NCI-H226 (cell line): ENCODE measurements at places on chromosomes 2 and 18.
A peak's percentile ranks its signal among the peaks of the same experiment; 100 is the strongest.

GRCh38 chr2:72840066-72840465 lies 14.2 kb upstream of the EXOC6B start:
- no peak for DNase-seq

DNA sequence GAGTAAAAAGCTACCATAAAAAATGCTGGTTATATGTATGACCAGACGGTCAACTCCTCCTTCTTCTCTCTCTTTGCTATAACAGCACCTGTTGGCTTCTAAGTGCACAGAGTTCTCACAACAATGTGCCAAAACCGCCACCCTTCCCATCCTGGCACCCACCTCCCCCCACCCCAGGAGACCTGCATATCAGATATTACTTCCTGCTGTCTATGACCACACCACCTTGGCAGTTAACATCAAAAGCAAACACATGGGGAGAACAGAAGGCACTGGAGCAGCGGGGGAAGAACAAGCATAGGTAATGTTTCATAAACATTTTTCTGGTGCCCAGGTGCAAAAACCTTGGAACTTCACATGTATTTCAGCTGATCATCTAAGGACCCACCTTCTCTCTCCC lies 15.5 kb downstream of the SPRED2 start:
- no peak for DNase-seq

GRCh38 chr2:45433363-45433762 lies 177.7 kb downstream of the SRBD1 start:
- DNase-seq: no peak

- DNase-seq: peak; percentile 54
Observed at GRCh38 chr2:667332-667999, 9.7 kb downstream of the TMEM18 start.

DNA sequence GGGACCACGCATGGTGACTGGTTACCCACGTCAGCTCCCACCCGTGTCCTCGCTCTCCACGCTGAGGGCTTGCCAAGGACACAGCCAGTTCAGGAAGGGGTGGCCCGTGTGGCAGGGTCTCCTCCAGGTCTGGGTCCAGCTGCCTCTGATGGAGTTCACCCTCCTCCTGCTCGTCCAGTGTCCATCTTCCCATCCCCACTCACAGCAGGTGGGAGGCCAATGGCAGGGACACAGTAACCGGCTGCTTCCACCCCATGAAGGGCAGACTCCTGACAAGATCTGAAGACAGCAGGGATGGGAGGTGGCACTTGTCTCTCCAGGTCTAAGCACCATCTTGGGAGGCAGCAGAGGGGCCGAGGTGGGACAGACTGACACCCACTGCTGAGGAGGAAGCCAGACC lies 106.4 kb downstream of the NDUFA10 start:
- DNase-seq: no peak

DNA sequence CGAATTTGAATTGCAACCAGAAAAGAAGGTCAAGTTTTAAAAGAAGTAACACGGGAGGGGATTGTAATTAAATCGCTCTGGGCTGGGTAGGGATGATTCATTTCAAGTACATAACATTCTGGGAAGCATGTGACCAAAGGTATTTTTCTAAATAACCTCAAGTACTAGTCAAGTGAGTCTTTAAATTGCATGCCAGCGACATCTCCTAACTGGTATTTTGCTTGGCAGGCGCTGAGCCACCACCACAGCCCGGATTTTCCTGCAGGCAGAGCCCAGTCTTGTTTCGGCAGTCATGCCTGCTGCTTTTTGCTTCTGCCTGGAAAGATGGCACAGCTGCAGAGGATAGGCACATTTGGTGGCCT lies 33.7 kb upstream of the NPAS2 start:
- peak; percentile 86 for DNase-seq

GRCh38 chr2:112768432-112768831 lies 4.0 kb upstream of the CKAP2L start:
- DNase-seq: no peak

- DNase-seq: no peak
Observed at GRCh38 chr2:65396348-65397026, 35.9 kb downstream of the SPRED2 start.

GRCh38 chr18:49613641-49614151 lies 51.8 kb downstream of the LIPG start:
- no peak for DNase-seq

DNA sequence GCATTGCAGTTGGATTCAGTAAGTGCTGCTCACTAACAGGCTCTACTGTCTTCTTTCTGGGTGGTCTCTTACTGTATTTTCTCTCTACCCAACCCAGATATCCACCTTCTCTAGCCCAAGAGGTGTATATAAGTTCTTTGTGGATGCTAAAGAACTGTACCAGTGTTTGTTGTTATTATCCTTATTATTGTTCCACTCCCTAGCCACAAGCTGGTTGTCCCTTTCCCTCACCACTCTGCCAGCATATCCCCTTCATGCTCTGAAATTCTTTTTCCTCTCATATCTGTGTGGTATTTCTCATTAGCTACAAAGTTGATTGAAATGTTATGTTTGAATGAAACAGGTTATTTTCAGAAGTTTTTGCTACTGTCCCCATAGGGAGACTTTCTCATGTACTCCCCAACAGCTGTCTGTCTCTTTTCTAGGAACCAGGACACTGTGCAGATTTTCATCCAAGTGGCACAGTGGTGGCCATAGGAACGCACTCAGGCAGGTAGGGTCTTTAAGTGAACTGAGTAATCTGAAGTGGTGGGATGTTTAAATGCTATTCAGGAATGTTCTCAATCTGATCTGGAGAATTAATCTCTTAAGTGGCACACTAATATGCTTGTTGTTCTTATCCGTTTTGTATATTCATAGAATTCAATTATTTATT lies 56.8 kb downstream of the COX7A2L start:
- no peak for DNase-seq

- no peak for DNase-seq
Observed at GRCh38 chr18:63290166-63290820, 29.3 kb downstream of the BCL2 start.

- DNase-seq: no peak
Observed at GRCh38 chr18:50629148-50629631, 69.3 kb downstream of the MAPK4 start.

- no peak for DNase-seq
Observed at GRCh38 chr2:9085353-9085752, 81.9 kb upstream of the MBOAT2 start.

GRCh38 chr18:33814546-33814945 lies 236.5 kb downstream of the ASXL3 start:
- DNase-seq: no peak

DNA sequence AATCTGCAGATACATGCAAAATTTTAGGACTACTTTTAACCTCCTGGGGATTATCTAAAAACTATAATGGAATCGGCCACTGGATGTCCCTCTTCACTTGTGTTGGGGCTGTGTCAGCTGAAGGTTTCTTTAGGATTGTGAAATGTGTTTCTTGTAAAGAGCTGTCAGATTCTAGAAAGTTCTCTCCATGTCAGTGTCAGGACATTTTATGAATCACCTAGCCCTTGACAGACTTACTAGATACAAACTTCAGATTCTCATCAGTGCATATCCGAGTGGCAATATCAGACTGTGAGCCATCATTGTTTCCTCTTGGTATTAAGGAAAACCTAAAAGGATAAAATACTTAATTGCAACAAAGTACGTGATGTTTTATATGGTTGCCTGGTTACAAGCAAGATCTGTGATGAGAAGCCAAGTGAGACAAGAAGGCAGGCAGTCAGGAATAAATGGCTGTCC lies 107.3 kb downstream of the CPS1 start:
- DNase-seq: peak; percentile 17

DNA sequence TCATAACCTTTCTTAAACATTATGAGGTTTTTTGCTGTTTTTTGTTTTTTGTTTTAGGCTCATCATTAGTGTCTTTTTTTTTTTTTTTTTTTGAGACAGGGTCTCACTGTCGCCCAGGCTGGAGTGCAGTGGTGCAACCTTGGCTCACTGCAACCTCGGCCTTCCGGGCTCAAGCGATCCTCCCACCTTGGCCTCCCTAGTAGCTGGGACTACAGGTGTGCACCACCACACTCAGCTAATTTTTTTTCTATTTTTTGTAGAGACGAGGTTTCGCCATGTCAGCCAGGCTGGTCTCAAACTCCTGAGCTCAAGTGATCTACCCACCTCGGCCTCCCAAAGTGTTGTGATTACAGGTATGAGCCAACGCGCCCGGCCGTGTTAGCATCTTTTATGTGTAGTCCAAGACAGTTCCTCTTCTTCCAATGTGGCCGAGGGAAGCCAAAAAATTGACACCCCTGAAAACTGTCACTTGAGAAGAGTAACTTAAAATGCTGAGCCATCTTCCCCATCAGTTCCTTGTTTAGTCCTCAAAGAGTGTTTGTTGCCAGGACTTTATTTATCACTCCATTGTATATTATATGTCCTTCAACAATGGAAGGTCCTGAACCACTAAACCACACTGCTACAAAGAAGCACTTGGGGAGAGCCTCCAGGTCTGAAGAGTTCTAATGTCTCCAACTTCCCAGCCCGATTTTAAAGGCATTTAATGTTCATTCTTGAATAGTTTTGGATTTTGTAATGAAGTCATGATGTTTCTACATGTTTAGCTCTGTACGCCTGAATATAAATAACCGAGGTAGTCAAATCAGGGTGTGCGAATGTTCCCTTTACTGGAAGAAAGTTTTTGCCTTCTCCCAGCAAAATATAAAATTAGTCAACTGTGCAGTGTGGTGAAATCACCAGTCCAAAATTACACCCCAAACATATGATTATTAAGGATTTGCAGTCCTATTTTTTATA lies 26.4 kb downstream of the ZNF516 start:
- DNase-seq: no peak

DNA sequence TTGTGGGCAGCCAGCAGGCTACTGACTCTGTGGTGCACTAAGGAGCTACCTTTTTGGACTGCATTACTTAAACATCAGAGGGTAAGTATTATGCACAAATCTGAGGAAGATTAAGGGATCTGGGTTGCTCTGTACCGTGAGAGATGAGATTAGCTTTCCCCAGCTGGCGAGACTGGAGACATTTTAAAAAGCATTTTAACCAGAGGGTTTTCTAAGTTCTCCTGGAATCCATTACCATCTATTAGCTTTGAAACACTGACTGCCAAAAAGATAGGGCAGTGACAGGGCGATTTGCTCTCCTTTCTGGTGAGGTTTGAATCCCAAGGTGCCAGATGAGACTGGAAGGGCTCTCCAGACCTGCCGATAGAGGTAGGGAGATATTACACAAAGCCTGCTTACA lies 63.2 kb downstream of the LYPD6 start:
- no peak for DNase-seq

- peak; percentile 77 for DNase-seq
Observed at GRCh38 chr18:7157760-7158159, 40.2 kb upstream of the LAMA1 start.

DNA sequence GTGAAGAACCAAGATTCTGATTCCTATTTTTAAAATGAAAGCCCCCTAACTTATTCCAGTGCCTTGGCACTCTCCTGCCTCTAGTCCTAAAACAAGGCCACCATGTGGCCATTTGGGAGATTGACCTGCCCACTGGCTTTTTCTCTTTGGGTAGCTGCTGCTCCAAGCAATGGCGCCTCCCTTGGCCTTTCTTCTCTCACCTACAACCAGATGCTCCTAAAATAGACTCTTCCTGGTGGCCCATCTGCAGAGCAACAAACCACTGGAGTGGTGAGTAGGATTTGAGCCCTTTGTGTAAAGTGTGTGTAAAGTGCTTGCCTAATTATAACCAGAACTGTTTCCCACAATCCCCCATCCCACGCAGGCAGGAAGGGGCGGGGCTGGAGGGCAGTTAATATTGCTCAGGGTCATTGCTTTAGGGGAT lies 114.2 kb downstream of the FHOD3 start:
- DNase-seq: peak; percentile 11

DNA sequence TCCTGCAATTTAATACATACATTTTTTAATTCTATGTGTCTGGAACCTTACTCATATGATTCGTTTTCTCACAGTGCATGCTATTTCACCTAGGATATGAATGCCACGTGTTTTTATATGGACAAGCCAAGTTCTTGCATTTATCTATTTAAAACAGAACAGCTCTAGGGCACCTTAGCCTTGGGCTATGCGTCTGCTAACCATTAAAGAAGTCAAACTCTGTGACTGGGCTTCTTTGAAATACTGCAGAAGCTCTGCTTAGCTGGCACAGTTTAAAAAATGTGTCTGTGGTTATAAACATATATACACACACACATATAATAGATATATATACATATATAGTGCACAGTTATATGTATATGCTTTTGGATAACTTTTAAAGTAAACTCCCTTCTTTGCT lies 890.8 kb upstream of the KLHL29 start:
- DNase-seq: no peak

- DNase-seq: no peak
Observed at GRCh38 chr18:35603008-35603407, 21.5 kb downstream of the GALNT1 start.

DNA sequence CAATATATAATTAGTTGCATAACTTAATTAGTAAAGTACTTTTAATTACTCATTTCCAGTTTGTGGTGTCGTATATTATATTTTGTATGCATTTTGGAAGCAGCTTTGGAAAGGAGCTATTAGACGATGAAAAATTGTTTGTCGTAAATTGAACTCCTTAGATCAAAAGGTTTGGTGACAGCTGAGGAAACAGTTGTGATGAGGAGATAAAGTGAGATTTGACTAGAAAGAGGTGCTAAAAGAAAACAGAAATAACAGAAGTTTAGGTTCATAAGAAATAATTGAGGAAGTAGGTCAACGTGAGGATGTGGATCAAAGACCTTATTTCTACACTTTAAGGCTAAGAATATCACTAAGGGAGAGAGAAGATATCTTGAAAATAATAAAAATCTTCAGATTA lies 141.9 kb upstream of the NETO1 start:
- DNase-seq: no peak

- DNase-seq: no peak
Observed at GRCh38 chr18:46352520-46353250, 248.5 kb downstream of the HAUS1 start.

DNA sequence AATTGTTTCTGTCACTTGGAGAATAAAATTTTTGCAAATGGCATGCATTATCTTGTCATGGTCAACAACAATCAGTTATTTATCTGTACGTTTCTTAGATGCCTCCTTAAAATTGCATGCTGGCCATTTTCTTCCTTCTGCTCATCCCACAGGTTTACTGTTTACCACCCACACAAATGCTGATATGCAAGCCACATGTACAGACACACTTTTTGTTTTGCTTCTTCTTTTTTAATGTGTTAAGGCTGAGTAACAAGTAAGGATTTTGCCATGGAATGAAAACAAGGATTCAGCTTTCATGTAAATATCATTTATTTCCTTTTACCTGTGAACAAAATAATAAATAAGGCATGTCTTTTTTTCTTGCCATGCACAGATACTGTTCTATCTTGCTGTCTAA lies 1077.1 kb upstream of the ZEB2 start:
- DNase-seq: no peak

DNA sequence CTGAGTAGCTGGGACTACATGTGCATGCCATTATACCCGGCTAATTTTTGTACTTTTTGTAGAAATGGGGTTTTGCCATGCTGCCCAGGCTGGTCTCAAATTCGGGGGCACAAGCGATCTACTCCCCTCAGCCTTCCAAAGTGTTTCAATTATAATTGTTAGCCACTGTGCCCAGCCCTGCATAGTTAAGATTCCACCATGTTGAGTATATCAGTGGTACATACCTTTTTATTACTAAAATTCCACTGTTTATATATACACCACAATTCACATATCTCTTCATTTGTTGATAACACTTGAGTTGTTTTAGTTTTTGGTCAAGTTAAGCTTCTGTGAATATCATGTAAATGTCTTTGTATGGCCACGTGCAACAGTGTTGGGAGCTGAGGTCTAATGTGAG lies 12.8 kb upstream of the FMNL2 start:
- DNase-seq: peak; percentile 47

GRCh38 chr2:210715560-210716082 lies 159.2 kb downstream of the CPS1 start:
- DNase-seq: no peak

- no peak for DNase-seq
Observed at GRCh38 chr2:127611076-127611925, 34.7 kb upstream of the GPR17 start.

GRCh38 chr2:88230911-88231310 lies 60.8 kb downstream of the THNSL2 start:
- no peak for DNase-seq
